ENCODE measurements at places on chromosomes 1 and 21.
A peak's percentile ranks its signal among the peaks of the same experiment; 100 is the strongest.

DNA sequence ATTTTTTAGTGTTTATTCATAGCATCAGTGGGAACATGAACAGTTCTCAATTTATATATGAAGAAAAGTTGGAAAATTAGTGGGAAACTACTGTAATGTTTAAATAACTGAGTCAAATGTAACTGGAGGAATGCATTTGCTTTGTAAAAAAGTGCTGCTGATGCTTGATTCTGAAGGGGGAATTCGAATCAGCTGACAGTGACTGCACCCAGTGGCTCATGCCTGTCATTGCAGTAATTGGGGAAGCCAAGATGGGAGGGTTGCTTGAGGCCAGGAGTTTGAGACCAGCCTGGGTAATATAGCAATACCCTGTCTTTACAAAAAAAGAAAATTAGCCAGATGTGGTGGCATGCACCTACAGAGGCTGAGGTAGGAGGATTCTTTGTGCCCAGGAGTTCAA is 398.4 kb downstream of the ZP4 start:
- DNase-seq = no peak

GRCh38 chr1:198121056-198121826 is 35.6 kb upstream of the NEK7 start:
- DNase-seq = no peak

GRCh38 chr1:17335821-17336710 is 28.1 kb downstream of the PADI4 start:
- no peak for DNase-seq

DNA sequence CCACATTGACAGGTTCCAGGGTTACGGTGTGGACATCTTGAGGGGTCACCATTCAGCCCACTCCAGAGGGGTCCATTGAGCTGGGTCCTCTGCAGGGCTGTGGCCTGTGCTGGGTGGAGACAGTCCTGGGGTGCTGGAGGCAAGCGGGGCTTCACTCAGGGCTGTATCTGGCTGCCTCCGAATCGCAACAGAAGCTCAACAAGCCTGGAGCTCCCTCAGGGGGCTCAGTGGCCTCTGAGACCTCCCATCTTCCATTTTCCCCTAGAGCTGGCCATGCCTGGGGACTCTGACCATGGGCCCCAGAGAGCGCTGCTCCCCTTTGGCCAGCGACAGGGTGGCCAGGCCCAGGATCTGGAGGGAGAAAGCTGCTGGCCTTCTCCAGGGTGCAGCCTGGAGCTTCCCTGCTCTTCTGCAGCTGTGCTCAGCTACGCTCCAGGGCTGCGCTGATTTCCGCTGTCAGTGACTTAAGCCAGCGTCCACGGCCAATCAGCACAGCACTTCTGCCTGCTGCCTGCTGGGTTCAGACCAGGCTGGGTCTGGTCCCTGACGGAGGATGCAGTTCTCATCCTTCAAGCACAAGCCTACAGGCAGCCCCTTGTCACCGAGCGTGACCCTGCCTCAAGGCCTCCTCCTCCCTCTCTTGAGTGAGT is 45.0 kb upstream of the ADARB1 start:
- DNase-seq = no peak

GRCh38 chr1:67684526-67685066 is 405 bp upstream of the GADD45A start:
- DNase-seq = no peak

DNA sequence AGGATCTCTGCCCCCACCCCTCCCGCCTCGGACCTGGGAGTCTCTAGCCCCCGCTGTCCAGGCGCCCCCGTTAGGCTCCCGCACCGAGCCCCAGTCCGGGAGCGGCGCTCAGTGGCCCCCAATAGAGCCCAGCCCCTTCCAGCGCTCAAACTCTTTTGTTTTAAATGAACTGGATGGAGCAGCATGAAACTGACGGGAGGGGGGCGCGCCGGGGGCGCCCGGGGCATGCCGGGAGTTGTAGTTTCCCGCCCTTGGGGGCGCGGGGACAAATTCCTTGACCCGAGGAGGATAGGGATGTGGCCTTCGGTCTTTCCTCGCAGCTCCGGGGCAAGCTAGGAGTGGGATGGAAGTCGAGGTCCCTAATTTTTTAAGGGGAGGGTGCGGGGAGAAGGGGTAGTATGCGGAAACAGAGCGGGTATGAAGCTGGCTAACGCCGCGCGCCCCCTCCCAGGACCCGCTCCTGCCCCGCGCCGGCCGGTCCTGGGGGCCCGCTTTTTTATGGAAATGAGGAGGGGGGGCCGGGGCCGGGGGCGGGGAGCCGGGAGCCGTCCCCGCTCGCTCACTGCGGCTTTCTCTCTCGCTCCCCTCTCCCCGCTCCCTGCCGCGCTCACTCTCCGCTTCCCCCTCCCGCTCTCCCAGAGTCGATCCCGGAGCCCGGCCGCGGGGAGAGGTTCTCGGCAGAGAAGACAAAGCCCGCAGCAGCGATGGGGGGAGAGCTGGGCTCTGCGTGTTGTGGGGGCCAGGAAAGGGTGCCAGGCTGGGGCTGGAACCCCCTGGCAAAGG is at the start of gene MEX3A:
MEX3A (minus strand) TSS at position 157 of the 783 bp plus-strand sequence. CDS start 467 bp downstream, outside the sequence.
- DNase-seq = peak; percentile 13

DNA sequence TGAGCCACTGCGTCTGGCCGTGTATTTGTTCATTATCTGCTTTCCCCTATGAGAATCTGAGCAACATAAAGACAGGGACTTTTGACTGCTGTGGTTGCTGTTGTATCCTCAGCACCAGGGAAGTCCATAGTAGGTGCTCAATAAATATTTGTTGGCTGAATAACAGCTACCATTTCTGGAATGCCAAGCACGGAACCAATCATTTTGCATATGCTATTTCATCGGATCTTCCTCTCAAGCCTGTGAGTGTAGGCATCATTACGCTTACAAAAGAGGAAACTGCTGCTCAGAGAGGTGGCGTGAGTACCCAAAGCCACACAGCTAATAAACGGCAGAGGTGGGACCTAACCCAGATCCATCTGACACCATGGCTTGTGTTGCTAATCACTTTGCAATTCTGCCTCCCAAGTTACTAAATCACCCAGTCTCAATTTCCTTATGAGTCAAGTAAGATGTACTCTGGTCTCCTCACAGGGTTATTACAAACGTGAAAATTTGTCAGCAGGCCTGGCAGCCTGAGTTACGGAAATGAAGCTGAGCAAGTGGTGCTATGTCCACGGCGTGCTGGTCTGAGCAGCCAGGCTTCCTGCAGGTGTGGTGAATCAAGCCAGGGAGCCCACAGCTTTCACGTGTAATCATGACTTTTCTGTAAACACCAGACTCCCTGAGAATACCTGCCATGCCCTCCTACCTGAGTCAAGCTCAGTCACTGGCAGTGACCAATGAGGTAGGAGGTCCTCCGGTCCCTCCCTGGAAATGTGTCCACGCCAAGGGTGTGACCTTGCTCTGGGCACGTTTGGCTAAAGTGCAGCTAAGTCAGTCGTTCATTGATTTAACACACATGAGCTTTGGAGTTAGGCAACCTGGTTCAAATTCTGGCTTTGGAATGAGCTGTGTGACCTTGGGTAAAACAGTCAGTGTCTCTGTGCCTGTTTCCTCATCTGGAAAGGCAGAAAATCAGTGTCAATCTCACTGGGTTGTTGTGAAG is 4.8 kb upstream of the RHCE start:
- no peak for DNase-seq

DNA sequence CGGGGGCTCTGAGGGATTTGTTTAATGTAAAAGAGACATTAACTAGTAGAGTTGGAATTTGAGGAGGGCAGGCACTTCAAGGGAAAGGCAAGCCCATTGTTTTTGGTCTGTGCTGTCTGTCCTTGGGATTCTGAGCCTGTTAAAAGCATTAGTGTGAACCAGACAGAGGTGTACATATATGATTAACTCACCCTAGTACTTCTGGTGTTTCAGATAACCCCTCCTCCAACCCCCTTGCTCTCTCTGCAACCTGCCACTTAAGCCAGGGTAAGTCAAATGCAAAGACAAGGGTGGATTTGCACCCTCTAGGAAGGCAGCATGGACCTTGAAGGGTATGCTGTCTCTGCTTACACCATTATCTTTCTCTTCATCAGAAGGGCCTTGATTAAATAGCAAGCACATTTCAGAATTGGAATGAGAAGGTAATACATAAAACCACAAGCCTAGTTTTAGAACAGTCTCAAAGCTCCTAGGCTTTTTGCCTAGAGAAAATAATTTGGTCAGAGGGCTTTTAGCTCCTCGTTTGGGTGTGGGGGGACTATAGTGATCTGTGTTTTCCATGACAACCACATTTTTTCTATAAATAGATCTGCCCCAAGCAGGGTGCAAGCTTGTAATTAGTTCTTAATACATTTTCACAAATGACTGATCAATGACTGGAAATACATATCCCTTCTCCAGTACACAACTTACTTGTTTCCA is 120.7 kb upstream of the SGIP1 start:
- DNase-seq = no peak

- DNase-seq = no peak
Measured at GRCh38 chr1:89539128-89539527, 14.5 kb downstream of the LRRC8B start.

DNA sequence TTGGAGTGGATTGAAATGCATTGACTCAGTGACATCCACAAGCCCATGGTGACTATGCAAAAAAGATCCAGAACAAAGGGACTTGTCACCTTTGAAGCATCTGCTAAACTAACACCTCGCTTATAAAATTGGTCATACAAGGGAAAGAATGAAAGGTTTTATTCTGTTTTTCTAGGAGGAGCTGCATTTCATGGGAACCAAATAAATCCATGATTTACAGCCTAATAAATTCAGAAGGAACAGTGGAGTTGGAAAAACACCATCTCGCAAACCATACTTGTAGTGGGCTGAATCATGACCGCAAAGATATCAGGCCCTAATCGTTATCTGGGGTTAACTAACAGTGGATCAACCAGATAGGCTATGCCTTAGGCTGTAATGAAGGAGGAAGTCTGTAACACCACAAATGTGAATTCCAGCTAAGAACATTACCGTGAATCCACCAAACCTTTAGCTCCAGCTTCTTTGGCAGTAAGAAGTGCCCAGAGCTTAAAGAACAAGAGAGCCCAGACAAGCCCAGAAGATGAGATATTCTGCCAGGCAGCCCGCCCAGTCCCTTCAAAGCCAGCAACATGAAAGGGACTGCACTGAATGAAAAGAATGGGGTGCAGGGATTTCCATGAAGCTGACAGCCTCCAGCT is 27.4 kb downstream of the RSPH1 start:
- DNase-seq = no peak

Measured in NCI-H1417 treated with DMSO at 0.1 percent for 48 hours (cell line).